ENCODE measurements at places on chromosomes 4 and X.
A peak's percentile ranks its signal among the peaks of the same experiment; 100 is the strongest.

- DNase-seq: no peak
These were observed 184.8 kb downstream of the AMELX start for GRCh38 chrX:11478026-11478425.

DNA sequence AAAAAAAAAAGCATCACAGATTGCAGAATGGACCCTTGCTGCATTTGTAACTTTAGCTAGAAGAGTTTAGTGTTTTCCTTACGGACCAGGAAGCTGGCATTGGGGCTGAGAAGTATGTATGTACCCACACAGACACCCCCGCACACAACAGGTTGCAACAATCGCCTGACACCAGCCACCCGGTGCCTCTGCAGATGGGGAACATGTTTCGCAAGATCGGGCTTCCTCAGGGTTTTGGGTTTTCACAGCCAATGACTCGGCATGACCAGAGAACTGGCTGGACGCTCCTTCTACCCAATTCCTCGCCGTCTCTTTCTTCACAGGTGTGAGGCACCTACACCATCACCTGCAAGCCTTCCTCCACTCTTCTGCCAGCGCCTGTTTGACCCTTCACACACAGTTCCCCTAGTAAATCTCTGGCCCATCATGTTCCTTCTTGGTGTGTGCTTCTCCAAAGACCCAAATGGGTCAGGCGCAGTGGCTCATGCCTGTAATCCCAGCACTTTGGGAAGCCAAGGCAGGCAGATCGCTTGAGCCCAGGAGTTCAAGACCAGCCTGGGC is 70.4 kb downstream of the DHRSX start:
- DNase-seq: no peak

- DNase-seq: no peak
These were observed 210.7 kb upstream of the LDB2 start for GRCh38 chr4:17109126-17109525.

- no peak for DNase-seq
These were observed 125.3 kb upstream of the PABPC4L start for GRCh38 chr4:134326866-134327265.

DNA sequence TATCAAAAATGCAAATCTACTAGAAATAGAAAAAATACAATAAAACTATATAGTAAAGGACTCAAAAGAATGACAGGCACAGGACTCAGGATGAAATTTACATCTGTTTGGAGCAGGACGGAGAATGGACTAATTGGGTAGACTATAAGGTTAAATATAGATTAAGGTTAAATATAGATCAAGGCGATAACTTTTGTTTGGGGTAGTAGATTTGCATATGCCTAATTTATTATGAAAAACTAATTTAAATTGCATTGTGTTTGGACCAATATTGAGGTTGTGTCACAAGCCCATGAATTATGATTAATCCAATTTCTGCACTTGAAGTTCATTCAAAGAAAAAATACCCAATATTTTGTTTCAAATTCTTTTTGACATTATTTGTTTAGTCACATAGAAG is 31.0 kb downstream of the MTHFD2L start:
- DNase-seq: no peak

GRCh38 chr4:55450566-55450965 is 54.8 kb downstream of the TMEM165 start:
- DNase-seq: no peak

GRCh38 chr4:113825272-113825671 is 63.7 kb upstream of the CAMK2D start:
- DNase-seq: no peak

DNA sequence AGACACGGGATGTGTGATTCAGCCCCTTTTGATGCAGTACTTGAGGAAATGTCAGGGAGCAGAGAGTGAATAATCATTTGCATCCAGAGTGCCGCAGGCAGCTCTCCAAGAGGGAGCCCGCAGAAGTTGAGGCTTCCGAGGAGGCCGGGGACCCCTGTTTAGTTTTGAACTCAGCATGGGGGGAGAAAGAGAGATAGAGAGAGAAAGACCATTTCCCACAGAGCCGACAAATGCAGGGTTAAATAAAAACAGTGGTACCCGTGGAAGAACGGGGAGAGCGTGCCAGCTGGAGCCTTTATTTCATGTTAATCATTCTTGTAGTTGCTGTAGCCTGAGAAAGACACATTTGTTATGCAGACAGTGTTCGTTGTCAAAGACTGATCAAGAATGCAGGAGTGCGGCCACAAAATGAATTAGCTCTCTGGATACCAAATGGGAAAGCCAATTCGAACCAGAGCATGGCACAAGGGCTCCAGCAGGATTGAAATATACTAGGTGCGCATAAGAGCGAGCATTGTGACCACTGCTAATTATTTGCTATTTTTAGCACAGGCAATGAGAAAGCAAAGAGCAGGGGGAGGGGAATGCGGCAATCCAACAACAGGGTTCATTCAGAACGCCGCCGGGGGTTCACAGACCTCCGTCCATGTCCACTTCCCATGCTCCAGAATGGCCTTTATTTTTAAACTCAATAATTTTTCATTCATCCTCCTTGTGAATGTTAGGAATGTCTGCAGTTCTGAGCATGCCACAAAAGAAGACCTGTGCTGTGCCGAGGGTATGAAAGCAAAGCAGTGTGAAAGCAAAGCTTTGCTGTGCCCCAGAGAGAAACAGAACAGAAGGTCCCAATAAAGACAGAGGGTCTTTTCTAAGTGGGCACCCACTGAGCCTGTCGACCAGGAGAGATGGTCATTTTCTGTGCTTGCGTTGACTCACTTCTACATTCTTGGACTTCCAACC is 243.9 kb upstream of the VCX3A start:
- peak; percentile 51 for DNase-seq

DNA sequence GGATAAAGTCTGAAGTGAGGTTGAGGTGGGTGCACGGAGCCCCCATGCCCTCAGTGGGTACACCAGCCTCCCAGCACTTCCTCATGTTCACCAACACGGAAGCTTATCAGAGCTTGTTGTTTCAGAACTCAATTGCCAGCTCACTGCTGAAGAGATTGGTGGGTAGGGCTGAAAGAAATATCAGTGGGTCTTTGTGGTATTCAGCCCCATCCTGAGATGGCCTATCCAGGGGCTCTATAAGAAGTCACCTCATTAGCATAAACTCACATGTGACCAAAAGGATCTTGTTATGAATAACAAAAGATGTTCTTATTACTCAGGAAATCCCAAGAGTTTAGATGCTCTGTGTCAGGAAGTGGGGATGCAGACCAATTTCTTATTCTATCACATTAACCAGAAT is 177.3 kb downstream of the ARHGAP10 start:
- no peak for DNase-seq

Data from retina (tissue), 1 donor.